ENCODE measurements at places on chromosomes 7 and 10.

DNA sequence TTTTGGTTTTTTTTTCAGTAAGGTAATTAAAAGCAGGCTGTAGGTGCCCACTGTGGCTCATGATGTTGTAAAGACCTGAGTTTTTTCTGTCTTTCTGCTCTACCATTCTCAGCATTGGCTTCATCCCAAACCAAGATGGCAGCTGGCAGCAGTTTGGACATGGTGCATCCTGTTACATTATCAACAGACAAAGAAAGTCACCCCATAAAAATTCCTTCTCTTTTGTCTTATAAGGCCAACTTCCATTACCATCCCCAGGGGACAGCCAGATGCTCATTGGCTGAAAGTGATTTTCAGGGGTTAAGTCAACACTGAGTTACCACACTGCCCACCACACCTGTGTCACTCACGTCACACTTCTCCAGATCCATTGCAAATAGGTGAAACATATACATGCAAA lies 558.4 kb downstream of the SDK1 start:
- no peak for DNase-seq

DNA sequence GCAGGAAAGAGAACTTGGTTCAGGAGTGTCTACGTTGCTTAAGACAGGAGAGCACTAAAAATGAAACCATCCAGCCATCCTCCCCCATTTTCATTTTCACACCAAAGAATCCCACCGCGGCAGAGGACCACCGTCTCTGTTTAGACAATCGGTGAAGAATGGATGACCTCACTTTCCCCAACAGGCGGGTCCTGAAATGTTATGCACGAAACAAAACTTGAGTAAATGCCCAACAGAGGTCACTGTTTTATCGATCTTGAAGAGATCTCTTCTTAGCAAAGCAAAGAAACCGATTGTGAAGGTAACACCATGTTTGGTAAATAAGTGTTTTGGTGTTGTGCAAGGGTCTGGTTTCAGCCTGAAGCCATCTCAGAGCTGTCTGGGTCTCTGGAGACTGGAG lies 1.4 kb upstream of the IL6 start:
- no peak for DNase-seq

GRCh38 chr10:3769556-3769955 lies 15.5 kb downstream of the KLF6 start:
- no peak for DNase-seq

GRCh38 chr7:58086461-58086860 lies 636.5 kb downstream of the ZNF716 start:
- no peak for DNase-seq

DNA sequence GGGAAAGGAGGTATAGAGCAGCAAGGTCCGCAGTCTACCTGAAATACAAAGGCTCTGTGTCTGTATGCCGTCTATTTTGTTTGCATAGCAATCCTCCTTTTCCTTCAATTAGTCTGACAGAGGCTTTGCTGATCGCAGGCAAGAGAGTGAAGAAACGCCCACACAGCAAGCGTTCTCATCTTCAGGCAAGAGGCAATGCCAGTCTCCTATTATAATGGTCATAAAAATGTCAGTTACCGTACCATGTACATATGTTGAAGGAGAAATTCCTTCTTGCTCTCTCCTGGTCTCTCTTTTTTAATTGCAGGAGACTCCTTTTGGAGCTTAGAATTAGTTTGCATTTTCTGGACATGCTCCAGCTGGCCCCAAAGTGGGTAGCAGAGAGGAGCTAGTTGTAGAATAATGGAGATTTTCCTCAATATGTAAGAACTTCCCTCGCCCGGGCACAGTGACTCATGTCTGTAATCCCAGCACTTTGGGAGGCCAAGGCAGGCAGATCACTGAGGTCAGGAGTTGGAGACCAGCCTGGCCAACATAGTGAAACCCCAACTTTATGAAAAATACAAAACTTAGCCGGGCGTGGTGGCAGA lies 139.5 kb downstream of the PFKFB3 start:
- DNase-seq: no peak

DNA sequence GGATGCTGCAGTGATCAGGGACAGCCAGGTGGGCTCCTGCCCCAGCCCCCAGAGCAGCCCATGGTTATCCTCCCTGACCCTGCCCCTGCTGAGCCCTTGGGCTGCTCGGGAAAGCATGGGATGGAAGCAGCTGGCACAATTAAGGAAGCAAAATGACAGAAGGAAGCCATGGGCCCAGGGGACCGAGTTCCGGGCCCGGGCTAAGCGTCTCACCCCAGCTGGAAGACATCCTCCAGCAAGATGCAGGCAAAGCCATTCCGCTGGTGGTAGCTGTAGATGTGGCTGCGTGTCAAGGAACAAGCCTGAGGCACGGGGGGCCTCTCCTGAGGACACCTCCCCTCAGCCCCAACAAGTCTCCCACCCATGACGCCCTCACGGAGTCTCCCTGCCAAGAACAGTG lies 1.1 kb downstream of the ATG9B start:
- DNase-seq: no peak

DNA sequence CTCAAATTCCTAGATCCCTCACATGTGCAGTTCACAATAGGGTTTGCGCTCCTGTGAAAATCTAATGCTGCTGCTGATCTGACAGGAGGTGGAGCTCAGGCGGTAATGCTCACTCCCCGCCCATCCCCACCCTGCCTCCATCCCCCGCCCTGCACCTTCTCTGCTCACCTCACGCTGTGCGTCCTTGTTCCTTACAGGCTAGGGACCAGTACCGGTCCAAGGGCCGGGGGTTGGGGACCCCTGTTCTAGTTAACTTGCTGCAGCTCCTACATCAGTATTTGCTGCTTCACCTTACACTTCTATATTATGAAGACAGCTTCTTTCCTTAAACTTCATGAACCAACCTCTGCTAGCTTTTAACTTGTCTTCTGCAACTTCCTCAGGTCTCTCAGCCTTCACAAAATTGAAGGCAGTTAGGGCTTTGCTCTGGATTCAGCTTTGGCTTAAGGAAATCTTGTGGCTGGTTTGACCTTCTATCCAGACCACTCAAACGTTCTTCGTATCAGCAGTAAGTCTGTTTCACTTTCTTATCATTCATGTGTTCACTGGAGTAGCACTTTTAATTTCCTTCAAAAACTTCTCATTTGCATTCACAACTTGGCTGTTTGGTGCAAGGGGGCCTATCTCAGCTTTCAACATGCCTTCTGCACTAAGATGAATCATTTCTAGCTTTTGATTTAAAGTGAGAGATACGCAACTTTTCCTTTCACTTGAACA lies 1.7 kb upstream of the TNKS2 start:
- peak; percentile 19 for DNase-seq

- DNase-seq: no peak
These were observed 7.8 kb downstream of the GARIN1A start for GRCh38 chr7:128679920-128680319.

- DNase-seq: no peak
These were observed 48.6 kb upstream of the GPR37 start for GRCh38 chr7:124813994-124814798.

DNA sequence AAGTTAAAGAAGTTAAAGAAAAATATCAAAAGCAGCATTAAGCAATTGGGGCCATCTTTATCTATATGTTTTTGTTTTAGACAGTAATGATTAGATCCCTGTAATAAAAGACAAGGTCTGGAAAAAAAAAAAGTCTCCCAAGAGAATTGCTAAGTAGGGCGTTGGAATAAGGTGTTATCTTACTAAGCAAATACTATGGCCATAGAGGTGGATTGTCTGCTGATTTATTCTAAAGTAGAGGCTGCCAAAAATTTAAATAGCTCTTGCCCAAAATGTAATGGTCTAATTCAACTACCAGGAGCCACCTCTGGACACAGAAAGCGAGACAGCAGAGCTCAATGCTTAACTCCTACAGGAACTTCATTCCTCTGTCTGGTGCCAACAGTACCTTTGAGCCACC lies 71.6 kb downstream of the HERPUD2 start:
- DNase-seq: no peak

GRCh38 chr10:75708060-75708459 lies 276.6 kb downstream of the LRMDA start:
- DNase-seq: no peak

GRCh38 chr7:116024826-116025809 lies 5.4 kb downstream of the TFEC start:
- DNase-seq: no peak

DNA sequence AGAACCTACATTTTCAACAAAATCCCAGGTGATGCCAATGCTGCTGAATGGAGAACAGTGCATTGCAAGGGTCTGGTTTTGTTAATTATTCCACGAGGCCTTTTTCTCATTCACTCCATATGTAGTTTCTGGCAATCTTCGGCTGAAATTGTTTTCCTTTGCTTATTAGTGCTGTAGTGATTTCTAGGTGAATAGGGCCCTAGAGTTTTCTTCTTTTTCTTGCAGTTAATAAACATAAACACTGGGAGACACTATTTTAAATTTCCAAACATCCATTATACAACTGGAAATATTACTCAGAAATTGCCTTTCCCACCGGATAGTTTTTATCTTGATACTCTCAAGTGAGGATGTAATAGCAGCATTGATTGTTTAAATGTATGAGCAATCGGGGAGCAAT lies 435.6 kb downstream of the XPNPEP1 start:
- no peak for DNase-seq

DNA sequence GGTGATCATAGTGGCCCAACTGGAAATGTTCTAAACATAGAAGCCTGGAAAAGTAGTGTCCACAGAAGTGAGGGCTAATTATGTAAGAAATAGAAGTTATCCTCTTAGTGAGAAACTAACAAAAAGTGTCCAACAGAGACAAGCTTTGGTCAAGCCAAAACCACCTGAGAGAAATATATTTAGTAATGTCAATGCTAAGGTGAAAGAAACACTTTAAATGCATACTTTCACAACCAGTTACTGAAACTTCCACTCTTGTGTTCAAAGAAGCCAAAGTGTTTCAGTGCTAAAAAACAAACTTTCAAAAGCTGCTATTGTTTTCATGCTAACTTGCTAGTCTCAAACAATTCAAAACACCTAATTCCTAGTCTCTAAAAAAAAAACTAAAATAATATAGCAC lies 18.1 kb downstream of the RAB11FIP2 start:
- DNase-seq: no peak

- DNase-seq: no peak
These were observed 11.6 kb downstream of the SCART1 start for GRCh38 chr10:133465191-133465949.

GRCh38 chr10:101444058-101444898 lies 90.3 kb downstream of the BTRC start:
- no peak for DNase-seq

DNA sequence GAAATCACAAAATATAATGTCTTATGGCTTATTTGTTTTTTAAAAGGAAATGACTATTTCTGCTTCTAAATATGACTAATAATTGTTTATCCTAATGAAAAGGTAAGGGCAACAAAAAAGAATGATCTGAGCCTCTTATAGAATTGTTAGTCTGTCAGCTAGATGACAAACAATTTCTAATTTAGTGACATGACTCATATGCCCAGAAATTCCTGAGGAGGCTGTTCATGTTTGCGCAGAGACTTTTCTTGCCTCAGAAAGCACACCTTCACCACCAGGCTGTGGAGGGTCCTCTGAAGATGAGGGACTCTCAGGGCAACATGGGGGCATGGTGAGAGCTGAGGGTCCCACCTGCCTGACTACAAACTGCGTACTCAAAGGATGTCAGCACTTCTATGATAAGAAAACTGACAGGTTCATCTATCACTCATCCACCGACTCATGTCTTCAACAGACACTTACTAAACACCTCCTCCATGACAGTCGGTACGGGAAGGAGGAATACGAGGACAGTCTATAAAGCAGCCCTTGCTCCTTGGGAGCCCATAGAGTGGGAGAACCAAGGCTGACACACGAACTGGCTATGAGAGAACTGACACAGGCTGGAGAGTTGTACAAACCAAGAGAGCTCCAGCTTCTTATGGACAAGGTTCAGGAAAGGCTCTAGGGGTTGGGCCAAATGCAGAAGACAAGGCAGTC lies 102.0 kb downstream of the PKD1L1 start:
- DNase-seq: no peak

DNA sequence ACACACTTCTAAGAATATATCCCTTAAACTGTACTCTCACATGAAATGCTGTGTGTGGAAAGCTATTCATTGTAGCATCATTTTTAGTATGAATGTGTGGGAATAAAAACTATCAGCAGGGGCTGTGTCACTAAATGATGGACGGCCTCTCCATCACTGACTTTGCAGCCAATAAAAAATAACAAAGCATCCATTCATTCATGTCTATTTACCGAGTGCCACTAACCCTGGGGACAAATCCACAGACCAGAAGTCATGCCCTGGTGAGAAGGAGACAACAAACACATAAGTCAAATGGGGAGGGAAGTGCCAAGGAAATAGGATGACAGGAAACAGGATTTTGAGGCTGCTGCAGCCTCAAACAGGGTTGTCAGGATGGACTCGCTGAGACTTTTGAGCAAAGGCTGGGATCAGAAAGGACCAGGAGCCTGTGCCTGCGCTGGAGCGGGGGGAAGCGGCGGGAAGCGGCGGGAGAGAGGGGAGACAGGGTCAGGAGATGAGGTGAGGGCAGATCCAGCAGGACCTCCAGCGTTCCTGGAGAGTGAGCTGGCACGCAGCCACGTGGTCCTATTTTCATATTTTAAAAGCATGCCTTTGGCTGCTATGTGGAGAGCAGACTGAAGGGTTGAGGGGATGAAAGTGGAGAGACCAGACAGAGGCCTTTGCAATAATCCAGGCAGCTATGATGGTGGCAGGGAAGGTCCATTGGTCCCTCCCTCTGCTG lies 2.2 kb upstream of the NOM1 start:
- DNase-seq: no peak

DNA sequence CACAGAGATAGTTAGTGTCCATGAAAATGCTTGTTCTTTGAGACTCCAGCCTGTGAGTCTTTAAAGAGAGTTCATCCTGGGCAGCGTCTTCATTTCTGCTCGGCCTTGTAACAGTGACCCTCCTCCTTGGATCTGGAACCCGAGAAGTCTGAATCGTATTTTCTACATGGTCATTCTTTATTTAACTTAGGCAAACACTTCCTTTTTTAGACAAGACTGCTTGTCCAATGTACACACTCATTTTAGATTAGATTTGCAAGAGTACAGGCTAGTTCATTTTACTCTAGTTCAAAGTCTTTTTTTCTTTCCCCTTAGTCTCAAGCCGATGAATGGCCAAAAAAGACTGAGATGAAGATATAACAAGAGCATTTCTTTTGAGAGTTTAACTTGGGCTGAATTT lies 133.5 kb downstream of the CHN2 start:
- DNase-seq: no peak

GRCh38 chr10:109689785-109690184 lies 233.5 kb downstream of the XPNPEP1 start:
- DNase-seq: no peak

- no peak for DNase-seq
These were observed 17.6 kb downstream of the RSU1 start for GRCh38 chr10:16799621-16800020.

DNA sequence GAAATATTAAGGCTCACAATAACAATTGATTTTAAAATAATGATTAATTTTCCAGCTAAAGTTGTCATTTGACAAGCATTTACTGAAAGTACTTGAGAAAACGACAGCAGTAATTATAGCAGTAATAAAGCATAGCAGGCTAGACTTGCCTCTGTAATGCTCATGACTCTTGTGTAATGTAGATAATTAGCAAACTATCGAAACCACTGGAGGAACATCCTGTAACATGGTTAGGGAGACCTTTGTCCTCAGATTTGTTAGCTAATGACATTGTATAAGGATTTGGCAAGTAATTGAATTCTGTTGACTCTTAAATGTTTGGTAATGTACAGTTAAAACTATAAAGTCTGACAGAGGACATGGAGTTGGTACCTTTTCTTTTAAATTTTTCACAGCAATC lies 24.8 kb downstream of the ARL4A start:
- no peak for DNase-seq

GRCh38 chr7:14973712-14974428 lies 71.3 kb upstream of the DGKB start:
- DNase-seq: no peak
